ENCODE measurements at places on chromosomes 5 and 9.

DNA sequence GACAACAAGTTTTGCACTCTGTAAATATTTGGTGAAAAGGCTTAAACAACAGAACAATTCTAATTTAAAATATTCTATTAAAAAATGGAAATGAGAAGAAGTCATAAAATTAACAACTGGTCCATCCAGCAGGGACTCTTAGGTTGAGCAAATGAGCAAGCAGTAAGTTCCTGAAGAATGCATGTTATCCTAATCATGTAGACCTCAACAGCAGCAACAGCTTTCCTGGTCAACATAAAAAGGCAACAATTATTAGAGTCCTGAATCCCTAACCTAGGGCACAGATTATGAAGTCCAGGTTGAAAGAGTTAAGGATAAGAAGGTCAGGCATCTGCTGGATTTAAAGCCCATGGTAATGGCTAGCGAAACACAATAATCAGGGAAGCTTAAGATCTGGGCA is 120.9 kb downstream of the SSBP2 start:
- no peak for DNase-seq

- DNase-seq: no peak
Observed at GRCh38 chr9:90300611-90301276, 341.9 kb downstream of the DIRAS2 start.

GRCh38 chr5:180209137-180209581 is at the start of gene RASGEF1C:
Gene RASGEF1C (minus strand): TSS chr5:180209211. CDS start chr5:180138052, 71,159 bp downstream.
- DNase-seq: peak; percentile 31

DNA sequence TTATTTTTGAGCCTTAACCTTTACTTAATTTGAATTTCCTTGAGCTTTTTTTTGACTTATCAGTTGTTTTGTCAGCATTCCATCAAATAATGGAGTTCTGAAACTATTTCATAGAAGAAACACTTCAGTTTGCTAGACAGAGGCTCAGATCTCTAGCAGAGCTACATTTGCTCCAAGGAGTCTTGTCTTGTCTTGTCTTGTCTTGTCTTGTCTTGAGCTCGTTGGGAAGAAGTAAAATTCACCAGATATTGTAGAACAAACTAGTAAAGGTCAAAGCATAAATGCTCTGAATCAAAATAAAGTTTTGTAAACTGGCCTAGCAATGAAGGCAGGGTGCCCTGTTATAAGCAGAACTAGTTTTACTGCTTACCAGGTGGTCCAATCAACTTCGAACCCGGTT is 33.5 kb downstream of the RAB24 start:
- DNase-seq: no peak

DNA sequence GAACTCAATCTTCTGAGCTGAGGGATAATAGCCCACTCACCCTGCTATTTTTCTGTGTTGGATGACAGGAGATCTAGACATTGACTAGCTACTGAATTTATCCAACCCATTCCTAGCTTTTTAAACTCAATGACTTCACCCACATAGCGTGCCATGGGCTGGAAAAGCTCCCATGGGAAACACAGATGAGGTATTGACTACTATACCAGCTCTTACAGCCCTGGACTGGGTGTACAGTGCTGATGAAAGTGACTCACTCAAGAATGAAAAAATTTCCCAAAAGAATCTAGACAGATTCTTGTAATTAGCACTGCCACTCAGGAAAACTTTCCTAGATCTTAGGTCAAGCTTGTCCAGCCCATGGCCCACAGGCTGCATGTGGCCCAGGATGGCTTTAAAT is 72.7 kb upstream of the NREP start:
- DNase-seq: no peak

DNA sequence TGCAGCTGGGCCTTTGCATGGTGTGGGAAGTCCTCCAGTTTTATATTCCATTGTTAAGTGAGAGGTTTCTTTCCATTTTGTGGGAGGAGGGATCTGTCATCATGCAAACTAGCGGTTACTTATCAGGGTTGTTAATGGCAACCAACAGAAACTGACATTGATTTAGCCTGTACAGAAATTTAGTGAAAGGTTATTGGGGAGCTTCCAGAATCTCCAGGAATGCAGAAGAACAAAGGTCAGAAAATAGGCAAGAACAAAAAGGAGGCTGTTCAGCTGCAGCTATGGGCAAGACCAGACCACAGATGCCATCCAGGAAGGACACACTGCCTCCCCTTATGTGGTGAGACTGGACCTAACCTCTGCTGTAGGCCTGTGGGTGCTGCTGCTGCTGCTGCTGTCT is 395.8 kb downstream of the KDM4C start:
- DNase-seq: no peak

- no peak for DNase-seq
Observed at GRCh38 chr5:124889850-124890249, 143.4 kb upstream of the ZNF608 start.

- no peak for DNase-seq
Observed at GRCh38 chr5:133389066-133389590, 223.2 kb downstream of the FSTL4 start.

DNA sequence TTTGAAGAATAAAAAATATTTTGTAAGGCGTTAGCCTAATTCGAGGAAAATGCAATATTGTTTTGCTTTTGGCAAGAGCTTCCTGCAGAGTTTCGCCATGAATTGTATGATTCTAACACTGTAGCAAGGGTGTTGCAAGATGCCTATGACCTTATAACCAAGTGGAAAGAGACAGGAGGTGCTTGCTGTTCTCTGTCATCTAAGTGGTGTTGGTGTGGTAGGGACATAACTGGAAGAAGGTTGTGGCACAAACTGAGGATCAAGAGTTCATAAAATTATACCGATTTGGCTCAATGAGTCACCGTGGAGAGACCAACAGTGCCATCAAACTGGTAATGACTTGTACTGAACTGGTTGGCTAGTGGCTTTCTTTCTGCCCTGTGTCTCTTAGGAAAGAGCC is 6.3 kb downstream of the STC2 start:
- DNase-seq: no peak

DNA sequence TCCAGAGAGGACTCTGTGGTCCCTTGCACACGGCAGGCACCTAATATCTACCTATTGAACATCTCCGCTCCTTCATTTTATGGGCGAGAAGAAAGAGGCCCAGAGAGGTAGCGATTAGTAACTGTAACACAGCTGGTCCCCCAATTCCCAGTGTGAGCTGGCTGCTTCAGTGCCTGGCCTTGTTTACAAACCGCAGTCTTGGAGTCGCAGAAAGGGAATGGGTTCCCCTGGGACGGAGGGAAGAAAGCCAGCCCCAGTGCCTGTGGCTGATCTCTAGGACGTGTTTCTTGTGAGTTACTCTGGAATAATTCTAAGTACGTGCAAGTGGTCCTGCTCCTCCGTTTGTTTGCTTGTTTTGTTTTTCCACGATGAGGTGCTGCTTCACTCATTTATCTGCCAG is 52.0 kb downstream of the CFAP77 start:
- DNase-seq: no peak

DNA sequence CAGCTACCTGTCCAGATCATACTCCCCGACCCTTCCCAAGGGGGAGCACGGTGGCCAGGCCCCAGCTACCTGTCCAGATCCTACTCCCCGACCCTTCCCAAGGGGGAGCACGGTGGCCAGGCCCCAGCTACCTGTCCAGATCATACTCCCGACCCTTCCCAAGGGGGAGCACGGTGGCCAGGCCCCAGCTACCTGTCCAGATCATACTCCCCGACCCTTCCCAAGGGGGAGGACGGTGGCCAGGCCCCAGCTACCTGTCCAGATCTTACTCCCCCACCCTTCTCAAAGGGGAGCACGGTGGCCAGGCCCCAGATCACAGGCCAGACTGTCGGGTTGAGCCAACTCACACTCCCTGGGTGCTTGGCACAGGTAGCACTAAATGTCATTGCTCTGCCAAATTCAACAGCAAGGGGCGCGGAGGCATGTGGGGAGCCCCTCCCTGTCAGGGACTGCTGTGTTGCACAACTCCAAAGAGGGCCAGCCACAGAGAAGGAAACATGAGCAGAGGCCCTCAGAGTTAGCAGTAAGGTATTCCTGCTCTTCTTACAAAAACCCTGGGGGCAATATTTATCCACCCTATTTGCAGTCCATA is 136.9 kb downstream of the OLFM1 start:
- DNase-seq: no peak

- DNase-seq: no peak
Observed at GRCh38 chr5:78113689-78114264, 180.7 kb downstream of the AP3B1 start.

DNA sequence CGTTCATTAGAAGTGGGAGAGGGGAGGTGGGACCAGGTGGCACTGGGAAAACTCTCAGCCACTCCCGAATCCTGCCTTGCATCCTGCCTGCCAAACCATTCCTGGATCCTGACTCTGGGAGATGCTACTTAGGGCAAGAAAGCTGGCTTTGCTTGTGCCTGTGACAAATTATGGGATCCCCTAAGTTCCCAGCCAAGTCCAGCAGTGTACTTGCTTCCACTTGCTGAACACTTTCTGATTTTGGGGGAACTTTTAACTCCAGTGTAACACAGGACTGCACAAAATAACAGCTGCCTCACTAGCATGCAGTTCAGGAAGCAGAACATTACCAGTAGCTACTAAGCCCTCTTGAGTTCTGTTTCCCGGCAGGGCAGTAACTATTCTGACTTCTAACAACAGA is 12.5 kb upstream of the NKX2-5 start:
- no peak for DNase-seq

- no peak for DNase-seq
Observed at GRCh38 chr9:72839085-72839484, 113.8 kb downstream of the ALDH1A1 start.

GRCh38 chr9:136928591-136928990 is 15.9 kb downstream of the FBXW5 start:
- no peak for DNase-seq

- DNase-seq: no peak
Observed at GRCh38 chr5:126309860-126310259, 113.3 kb upstream of the GRAMD2B start.

DNA sequence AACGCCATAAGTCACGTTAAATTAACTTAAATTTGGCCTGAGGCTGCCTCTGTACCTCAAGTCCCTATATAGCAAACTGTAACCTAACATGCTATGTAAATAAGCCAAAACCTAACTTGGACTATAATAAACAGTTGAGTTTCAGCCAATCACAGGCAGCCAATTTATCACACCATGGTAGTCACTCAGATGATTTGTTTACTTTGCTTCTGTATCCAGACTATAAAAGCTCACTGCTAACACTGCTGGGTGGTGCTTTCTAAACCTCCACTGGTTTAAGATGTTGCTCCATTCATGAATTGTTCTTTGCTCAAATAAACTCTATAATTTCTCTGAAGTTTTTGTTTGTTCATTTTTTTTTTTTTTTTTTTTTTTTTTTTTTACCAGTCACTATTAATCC is 62.8 kb downstream of the TRPM3 start:
- DNase-seq: no peak

All from GOT3 (cell line).